NCI-H1105 (cell line): ENCODE measurements at places on chromosomes 7 and 10.

GRCh38 chr7:50303335-50304128 lies 984 bp upstream of the IKZF1 start:
- no peak for DNase-seq

- DNase-seq = no peak
Observed at GRCh38 chr7:155483868-155484325, 26.0 kb downstream of the EN2 start.

- DNase-seq = no peak
Observed at GRCh38 chr10:116886772-116887171, 37.5 kb downstream of the ENO4 start.

DNA sequence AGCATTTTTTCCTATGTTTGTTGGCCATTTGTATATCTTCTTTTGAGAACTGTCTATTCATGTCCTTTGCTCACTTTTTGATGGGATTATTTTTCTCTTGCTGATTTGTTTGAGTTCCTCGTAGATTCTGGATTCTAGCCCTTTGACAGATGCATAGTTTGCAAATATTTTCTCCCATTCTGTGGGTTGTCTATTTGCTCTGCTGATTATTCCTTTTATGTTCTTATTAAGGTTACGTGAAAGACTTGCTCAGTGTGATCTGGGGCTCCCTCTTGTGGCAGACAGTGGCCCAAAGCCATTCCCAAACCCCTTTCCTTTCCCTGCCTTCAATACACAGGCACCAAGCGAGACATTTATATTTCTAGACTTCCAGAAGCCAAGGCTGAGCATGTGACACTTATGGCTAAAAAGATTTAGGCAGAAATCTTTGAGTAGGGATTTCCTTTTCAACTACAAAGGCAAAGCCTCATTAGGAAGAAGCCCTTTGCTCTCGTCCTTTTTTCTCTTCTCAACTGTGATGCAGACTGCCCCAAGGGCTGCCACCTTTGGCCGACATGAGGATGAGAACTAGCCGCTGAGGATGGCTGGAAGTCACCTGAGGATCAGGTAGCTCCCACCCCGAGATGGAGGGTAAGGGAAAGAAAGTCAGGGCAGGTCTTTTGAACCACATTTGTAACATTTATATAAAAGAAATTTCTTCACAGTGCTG lies 23.6 kb downstream of the ST8SIA6 start:
- DNase-seq = no peak

- peak; percentile 26 for DNase-seq
Observed at GRCh38 chr7:99128076-99128950, 15.6 kb downstream of the SMURF1 start.
